ENCODE measurements at places on chromosomes 7 and 10.

GRCh38 chr7:157676001-157676400 is 339.2 kb downstream of the DNAJB6 start:
- no peak for DNase-seq

GRCh38 chr10:76442113-76442512 is 1010.7 kb downstream of the LRMDA start:
- DNase-seq: no peak

DNA sequence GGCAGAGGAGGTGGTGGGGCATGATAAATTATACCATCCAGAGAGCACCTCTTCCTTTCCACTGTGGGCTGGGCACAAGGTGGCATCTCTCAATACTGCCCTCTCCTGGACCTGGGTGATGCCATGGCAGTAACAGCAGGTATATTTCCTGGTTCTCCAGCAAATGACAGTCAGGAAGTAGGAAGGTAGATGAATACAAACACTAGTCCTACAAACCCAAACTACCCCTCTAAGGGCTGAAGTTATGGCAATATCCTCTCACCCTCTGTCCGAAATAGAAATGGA is 1004.9 kb downstream of the KCNMA1 start:
- DNase-seq: no peak

DNA sequence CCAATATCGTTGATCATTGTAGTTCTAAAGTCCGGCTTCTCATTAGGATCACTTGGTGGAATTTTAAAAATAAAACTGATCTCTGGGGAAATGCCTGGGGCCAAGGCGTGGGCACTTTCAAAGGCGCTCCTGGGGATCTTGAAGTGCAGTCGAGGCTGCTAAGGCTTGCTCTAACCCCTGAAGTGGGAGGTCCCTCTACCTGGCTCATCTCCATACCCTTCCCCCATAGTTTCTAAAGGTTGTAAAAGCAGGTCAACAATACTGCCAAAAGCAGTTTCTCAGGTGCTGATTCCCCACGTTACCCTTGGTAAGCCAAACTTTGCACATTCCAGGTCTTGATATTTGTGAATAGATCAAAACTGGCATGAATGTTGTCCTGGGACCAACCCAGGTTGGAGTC is 79.0 kb upstream of the SP8 start:
- DNase-seq: no peak

- no peak for DNase-seq
Measured at GRCh38 chr7:8254215-8254614, 7.8 kb downstream of the ICA1 start.

- no peak for DNase-seq
Measured at GRCh38 chr10:68553138-68553537, 7.0 kb upstream of the TET1 start.

GRCh38 chr7:120785095-120785494 is 72.8 kb downstream of the TSPAN12 start:
- DNase-seq: peak; percentile 26

GRCh38 chr10:69179089-69179742 is 818 bp upstream of the SUPV3L1 start:
- no peak for DNase-seq

- no peak for DNase-seq
Measured at GRCh38 chr7:36468370-36469101, 78.9 kb downstream of the ANLN start.

- no peak for DNase-seq
Measured at GRCh38 chr10:126135177-126135576, 238.8 kb downstream of the FANK1 start.

- peak; percentile 74 for DNase-seq
Measured at GRCh38 chr10:7818295-7819120, at the start of gene TAF3. Gene TAF3 (plus strand): TSS chr10:7818505. CDS start chr10:7818710, 205 bp downstream.

DNA sequence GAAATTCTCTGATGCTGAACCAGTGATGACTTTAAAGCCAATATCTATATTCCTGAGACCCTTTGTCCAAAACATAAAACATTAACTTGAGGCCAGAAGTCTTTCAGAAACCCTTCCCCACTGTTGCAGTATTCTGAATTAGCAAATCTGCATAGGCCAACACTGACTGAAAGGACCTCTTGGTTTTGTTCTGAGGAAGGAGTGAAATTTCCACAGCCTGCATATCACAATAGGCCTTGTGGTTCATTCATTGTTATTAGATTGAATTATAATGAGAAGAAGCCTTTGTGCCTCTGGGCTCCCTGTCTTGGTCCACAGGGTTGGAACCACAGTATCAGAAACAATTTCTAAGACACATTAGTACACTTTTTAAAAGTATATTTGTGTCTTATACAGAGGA is 90.3 kb downstream of the CCNY start:
- no peak for DNase-seq

- no peak for DNase-seq
Measured at GRCh38 chr10:996031-996430, 7.8 kb downstream of the GTPBP4 start.

- no peak for DNase-seq
Measured at GRCh38 chr7:139088268-139088667, 21.3 kb downstream of the ZC3HAV1 start.

DNA sequence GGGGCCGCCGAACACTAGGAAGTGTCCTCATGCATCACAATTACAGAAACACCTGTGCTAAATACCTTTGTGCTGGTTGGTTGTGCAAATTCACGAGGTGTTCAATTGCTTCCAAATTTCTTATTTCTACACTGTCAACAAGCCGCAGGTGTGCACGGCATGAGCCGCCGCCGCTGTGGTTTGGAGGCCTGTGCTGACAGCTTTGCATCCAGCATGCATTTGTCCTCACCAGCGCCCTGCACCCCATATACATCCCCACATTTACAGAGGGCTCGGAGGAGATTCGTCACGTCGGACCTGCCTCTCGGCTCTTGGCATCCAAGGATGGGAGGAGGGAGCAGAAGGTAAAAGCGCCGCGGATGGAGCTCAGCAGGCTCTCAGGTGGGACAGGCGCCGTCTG is 305.3 kb upstream of the MKI67 start:
- DNase-seq: no peak

DNA sequence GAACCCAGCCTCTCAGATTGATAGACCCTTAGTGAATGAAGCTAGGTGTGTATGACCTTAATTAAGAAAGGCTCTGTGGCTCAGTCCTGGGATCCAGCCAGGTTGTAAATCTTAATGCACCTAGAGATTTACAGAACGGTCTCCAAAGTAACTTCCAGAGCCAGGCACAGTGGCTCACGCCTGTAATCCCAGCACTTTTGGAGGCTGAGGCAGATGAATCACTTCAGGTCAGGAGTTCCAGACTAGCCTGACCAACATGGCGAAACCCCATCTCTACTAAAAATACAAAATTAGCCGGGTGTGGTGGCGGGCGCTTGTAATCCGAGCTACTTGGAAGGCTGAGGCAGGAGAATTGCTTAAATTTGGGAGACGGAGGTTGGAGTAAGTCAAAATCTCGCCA is 24.3 kb downstream of the CALHM2 start:
- DNase-seq: no peak

DNA sequence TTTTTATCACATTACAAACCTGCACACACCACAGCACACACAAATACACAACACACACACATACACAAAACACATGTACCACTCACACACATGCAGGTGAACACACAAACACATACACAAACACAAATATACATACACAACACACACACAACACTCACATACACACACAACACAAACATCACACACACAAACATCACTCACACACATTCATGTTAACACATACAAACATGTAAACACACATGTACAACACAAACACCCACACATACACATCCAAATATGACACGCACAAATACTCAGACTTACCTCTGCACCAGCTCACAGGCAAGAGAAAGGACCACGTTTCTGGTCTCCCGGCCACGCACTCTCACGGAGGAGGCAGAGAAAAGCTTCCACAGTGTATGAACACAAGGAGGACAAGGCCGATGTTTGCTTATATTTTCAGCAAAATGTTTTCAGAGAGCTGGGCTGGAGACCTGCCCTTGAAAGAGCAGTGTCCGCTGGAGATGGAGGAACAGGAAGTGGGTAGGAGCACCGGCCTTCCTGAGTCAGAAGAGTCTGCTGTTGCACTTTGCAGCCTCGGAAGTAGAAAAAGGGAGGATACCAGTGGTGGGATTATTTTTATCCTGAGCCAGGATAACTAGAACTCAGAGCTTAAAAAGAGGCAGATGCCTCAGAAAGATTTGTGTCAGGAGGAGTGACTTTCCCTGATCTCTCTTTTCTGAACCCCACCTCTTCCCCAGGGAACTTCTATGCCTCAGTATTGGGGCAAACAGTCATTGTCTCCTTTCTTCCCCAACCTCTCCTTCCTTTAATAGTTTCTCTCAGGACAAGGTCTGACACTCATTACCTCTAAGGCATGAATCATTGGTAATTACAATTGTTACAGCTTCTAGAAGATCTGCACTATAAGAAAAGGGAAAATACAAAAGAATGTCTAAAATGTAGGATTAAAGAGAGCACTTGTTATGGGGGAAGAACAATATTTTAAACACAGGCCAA is at the start of gene GIMAP6:
Gene GIMAP6 (minus strand): TSS at position 520 of the 999 bp plus-strand sequence. CDS start 2,243 bp downstream, outside the sequence.
- no peak for DNase-seq

GRCh38 chr7:701086-701671 is 25.3 kb upstream of the DNAAF5 start:
- no peak for DNase-seq

- DNase-seq: no peak
Measured at GRCh38 chr10:97138846-97139245, 46.9 kb downstream of the SLIT1 start.

DNA sequence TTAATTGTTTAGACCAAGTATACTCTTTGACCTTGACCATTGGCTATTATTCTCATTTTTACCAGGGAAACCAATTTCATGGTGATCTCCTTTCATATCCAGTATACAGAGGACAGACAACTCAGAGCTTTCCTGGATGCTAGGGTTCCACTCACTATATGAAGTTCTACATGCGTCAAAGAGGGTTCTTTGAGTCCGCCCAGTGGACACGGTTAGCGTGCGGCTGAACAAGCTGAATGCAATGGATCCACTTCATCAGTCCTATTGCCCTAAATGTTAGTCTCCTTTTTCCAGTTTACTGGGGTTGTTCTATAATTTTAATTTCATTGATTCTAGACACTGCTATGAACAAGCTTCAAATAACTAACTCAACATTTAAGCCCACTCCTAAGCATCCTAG is 162.4 kb upstream of the PCLO start:
- no peak for DNase-seq

DNA sequence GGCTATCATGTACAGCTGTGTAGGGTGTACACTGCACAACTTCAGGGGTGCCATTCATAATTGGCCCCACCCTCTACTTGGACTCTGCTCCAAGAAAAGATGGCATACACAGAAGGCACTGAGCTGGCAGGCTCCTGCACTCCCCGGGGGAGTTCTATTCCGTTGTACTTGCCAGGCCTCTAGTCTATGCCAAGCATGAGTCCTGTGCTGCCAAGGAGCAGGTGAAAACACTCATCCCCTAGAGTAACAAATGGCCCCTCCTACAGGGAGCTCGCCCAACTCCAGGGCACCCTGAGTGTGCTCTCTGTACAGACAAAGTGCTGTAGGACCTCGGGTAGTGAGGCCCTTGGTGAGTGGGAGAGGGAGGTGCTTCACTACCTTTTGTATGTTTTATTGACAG is 127.2 kb downstream of the SLIT1 start:
- DNase-seq: peak; percentile 32

DNA sequence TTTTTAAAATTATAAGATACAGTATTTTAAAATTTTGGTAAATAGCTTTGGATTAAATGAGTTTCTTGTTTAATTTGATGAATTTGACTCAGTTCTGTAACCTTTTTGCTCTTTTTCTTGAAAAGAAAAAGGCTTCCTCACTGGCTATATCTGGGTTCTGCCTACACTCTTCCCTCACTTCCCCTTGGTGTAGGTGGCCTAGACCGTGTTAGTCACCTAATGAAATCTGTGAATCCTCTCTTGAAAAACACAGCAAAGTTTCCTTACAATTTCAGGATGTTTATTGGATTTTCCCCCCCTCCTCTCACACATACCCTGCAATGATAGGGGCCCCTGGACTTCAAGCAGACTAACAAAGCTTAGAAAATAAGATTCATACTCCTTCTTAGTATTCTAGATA is 231.6 kb downstream of the ADK start:
- no peak for DNase-seq

GRCh38 chr10:124131172-124131571 is 37.8 kb upstream of the CHST15 start:
- DNase-seq: no peak

GRCh38 chr10:44818701-44819127 is 92.4 kb upstream of the TMEM72 start:
- no peak for DNase-seq
